Muscle of leg (tissue), 16 donors: ENCODE measurements at places on chromosomes 7 and 10. TPM values are rescaled to one million over a fixed set of nuclear protein-coding genes. Genes with fewer than 3 reads are reported as not detected.

Gene CHPF2
- polyA plus RNA-seq: 21.1 TPM

Gene ERVW-1
- polyA plus RNA-seq: 0.82 TPM

Gene PRSS37
- polyA plus RNA-seq: 0.16 TPM

Gene C7orf33
- 1.1 TPM for polyA plus RNA-seq

Gene AKR1C8
- not detected for polyA plus RNA-seq

Gene PLAC9
- polyA plus RNA-seq: 113 TPM

Gene EIF5AL1
- 3.6 TPM for polyA plus RNA-seq

Gene TOMM7
- 813 TPM for polyA plus RNA-seq

Gene PNLIP
- polyA plus RNA-seq: 0.12 TPM

Gene SBDS
- polyA plus RNA-seq: 194 TPM

Gene HMX2
- polyA plus RNA-seq: not detected

- H3K27me3 ChIP-seq: no peaks in the 10 kb centered on the region
- H3K36me3 ChIP-seq: no peaks in the 10 kb centered on the region
- H3K4me3 ChIP-seq: no peak overlapping the region
- H3K4me1 ChIP-seq: no peaks in the 10 kb centered on the region
- no peak overlapping the region for H3K27ac ChIP-seq
These were observed 167.9 kb upstream of the PRSS1 start for GRCh38 chr7:142581341-142581740.

- H3K27ac ChIP-seq: no peak overlapping the region
- DNase-seq: no peak
- no peak overlapping the region for H3K4me3 ChIP-seq
- no peaks in the 10 kb centered on the region for H3K4me1 ChIP-seq
These were observed 100.5 kb downstream of the ZEB1 start for GRCh38 chr10:31419394-31420063.

GRCh38 chr10:123865350-123865749 is 26.3 kb downstream of the CPXM2 start:
- no peaks in the 10 kb centered on the region for H3K4me1 ChIP-seq
- DNase-seq: no peak
- no peaks in the 10 kb centered on the region for H3K36me3 ChIP-seq
- H3K4me3 ChIP-seq: no peak overlapping the region
- peaks cover 6% of the 10 kb centered on the region for H3K27me3 ChIP-seq

- no peaks in the 10 kb centered on the region for H3K4me1 ChIP-seq
- no peak overlapping the region for H3K27ac ChIP-seq
- no peak overlapping the region for H3K4me3 ChIP-seq
- H3K36me3 ChIP-seq: no peaks in the 10 kb centered on the region
These were observed 6.8 kb upstream of the NOM1 start for GRCh38 chr7:156942708-156943090.

- no peak overlapping the region for H3K4me3 ChIP-seq
- H3K36me3 ChIP-seq: no peaks in the 10 kb centered on the region
- H3K27ac ChIP-seq: no peak overlapping the region
- peak; percentile 56 for DNase-seq
These were observed 49.9 kb downstream of the CHST15 start for GRCh38 chr10:124043310-124044142.

- H3K36me3 ChIP-seq: no peaks in the 10 kb centered on the region
- H3K27me3 ChIP-seq: no peaks in the 10 kb centered on the region
- peaks cover 19% of the 10 kb centered on the region for H3K4me1 ChIP-seq
- H3K27ac ChIP-seq: peak overlapping the region; percentile 16
- DNase-seq: no peak
- no peak overlapping the region for H3K4me3 ChIP-seq
These were observed 23.5 kb upstream of the ABLIM1 start for GRCh38 chr10:114681542-114681941.

DNA sequence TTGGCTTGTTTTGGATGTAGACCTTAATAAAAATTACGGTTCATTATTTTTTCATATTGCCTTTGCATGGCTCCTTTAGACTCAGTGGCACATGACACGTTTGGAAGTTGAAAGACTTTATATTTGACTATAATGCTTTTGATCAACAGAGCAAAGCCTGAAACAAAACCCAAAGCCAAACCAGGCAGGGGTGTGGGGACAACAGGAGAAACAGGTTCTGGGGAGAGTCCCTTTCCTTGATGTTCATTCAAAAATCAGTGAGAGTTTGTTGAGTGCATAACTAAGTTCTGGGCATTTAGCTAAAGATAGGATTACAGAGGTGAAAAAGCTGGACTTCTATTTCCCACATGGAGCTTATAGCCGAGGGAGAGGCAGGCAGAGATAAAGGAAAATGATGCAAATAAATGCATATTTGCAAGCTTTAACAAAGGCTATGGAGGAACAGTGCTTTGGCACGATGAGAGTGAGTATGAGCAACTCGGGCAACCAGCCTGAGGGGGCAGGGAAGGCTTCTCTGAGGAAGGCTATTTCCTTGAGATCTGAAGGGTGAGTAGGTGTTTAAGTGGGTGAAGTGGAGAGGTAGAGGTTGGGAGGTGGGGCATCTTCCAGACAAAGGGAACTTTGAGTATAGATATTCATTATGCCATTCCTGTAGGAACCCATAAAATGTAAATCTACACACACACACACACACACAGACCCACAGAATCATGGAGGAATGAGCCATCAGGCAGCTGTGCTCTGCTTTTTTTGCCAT is 34.5 kb upstream of the PDZD8 start:
- H3K36me3 ChIP-seq: no peaks in the 10 kb centered on the region
- DNase-seq: no peak
- no peaks in the 10 kb centered on the region for H3K27me3 ChIP-seq
- H3K27ac ChIP-seq: no peak overlapping the region

DNA sequence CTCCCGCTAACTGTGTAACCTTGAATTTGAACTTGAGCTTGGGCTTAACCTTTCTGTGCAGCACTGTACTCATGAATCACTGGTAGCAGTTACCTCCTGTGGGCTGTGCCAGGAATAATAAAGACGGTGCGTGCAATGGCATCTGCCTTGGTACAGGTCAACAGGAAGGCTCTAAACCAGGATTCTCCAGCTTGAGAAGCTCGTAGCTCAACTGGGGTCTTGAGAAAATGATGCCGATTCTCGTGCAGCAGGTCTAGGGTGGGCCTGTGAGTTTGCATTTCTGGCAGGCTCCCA is 112.5 kb upstream of the ANLN start:
- no peak overlapping the region for H3K4me3 ChIP-seq
- H3K27ac ChIP-seq: peak overlapping the region; percentile 38
- H3K36me3 ChIP-seq: no peaks in the 10 kb centered on the region

DNA sequence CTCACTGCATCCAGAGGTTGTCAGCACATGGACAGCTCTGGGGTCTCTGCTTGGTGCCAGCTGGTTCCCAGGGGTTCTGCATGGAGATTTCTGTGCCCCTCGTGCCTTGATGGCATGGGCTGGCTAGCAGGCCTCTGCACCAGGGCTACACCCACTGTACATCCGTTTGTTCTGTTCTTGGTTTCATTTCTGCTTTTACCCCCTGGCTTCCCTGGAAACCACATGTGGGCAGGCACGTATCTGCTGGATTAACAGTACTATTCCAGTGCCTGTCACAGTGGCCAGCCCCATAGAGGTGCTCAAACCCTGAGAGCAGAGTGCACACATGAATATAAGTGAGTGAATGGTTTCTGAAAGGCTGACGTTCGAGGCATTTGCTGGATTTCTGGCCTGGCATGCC is 207.2 kb upstream of the GPR26 start:
- no peak overlapping the region for H3K27ac ChIP-seq
- DNase-seq: no peak
- no peak overlapping the region for H3K4me3 ChIP-seq
- H3K4me1 ChIP-seq: no peaks in the 10 kb centered on the region

DNA sequence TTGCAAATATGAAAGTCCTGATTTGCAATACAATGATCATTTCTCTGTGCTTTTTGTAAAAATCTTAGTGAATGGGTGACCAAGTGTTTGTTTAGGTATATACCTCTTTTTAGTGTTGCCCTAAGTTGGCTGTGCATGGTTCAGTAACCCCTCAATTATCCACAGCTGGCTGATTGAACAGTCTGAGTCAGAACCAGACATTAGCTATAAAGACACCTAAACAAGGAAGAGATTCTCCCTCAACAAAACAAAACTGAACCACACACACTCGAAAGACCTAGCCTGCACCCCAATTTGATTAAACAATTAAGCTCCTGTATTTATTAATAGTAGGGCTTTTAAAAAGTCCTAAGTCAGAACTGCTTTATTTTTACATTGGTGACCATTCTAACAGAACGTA is 2.8 kb downstream of the RSBN1L start:
- no peak for DNase-seq
- no peak overlapping the region for H3K27ac ChIP-seq
- H3K27me3 ChIP-seq: no peaks in the 10 kb centered on the region
- H3K4me3 ChIP-seq: no peak overlapping the region
- peaks cover 6% of the 10 kb centered on the region for H3K4me1 ChIP-seq

DNA sequence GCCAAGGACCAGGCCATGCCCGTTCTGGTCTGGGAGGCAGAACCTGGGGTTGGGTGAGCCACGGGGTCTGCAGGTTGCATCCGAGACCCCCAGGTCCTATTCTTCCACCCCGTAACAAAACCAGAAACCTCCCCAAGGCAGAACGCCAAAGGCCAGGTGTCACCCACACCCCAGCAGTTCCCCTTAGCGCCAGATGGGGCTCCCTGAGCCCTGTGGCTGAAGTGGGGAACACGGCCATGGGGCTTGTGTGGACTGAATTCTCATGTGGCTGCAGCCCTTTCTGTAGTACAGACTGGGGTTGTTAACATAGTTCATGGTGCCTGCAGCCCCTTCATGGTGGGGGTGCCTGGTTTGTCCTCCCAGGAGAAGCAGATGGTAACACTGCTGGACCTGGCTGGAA is 10.2 kb downstream of the BRI3 start:
- no peak for DNase-seq
- H3K4me3 ChIP-seq: no peak overlapping the region
- peaks cover 48% of the 10 kb centered on the region for H3K36me3 ChIP-seq
- no peak overlapping the region for H3K27ac ChIP-seq

- H3K27me3 ChIP-seq: no peaks in the 10 kb centered on the region
- H3K4me1 ChIP-seq: no peaks in the 10 kb centered on the region
- H3K36me3 ChIP-seq: no peaks in the 10 kb centered on the region
- DNase-seq: no peak
These were observed 109.9 kb upstream of the ABI1 start for GRCh38 chr10:26970667-26971066.

DNA sequence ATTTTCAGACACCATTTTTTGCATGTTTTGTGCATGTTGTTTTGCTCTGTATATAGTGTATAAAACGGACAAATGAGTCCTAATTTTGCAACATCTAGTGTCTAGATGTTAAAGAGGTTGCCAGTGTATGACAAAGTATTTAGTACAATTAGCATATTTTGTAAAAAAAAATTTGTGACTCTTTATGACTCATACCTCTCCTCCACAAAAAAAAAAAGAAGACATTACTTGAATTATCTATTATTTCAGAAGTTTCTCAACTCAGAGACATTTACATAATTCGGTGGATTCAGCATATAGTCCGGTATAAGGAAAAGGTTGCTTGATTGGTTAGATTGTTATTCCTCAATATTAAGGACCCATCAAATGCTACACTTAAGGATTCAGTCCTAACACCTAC is 26.0 kb downstream of the NUP42 start:
- no peaks in the 10 kb centered on the region for H3K27me3 ChIP-seq
- H3K27ac ChIP-seq: no peak overlapping the region
- DNase-seq: no peak
- H3K36me3 ChIP-seq: peaks cover 3% of the 10 kb centered on the region
- no peak overlapping the region for H3K4me3 ChIP-seq
- peaks cover 5% of the 10 kb centered on the region for H3K4me1 ChIP-seq

GRCh38 chr10:119602241-119603095 is 5.7 kb upstream of the TIAL1 start:
- DNase-seq: no peak
- no peaks in the 10 kb centered on the region for H3K36me3 ChIP-seq
- no peak overlapping the region for H3K4me3 ChIP-seq
